ENCODE measurements at places on chromosomes 1 and 21. TPM values are rescaled to one million over a fixed set of nuclear protein-coding genes. Genes with fewer than 3 reads are reported as not detected.

LYPLA2 gene
- 50.4 TPM for total RNA-seq

DNA sequence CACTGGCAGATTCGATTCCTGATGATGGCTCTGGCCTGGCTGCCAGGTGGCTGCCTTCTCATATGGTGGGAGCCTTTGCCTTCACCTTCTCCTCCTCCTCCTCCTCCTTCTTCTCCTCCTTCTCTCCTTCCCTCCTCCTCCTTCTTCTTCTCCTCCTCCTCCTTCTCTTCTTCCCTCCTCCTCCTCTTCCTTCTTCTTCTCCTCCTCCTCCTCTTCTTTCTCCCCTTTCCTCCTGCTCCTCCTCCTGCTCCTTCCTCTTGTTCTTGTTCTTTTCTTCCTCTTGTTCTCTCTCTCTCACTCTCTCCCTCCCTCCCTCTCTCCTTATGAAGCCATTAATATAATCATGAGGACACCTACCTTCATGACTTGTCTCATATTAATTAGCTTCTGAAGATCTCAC is 278.7 kb downstream of the CAMTA1 start:
- DNase-seq = no peak

DNA sequence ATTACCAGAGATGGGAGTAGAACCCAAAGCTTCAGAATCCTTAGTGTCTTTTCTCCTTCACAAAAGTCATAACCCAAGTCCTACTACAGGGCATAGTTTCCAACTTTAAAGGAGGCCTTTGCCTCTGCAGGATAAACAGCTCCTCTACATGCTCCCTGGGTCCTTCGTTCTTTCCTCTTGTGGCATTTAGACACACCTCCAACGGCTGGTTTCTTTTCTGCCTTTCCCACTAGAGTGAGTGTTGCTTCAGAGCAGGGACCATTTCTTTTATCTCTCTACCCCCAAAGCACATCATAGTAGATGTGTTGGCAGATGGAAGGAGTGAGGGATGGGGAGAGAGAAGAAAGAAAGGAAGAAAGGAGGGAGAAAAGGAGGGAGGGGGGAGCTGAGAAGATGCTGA is 144.7 kb upstream of the SPATA6 start:
- no peak for DNase-seq

GRCh38 chr1:210445931-210446330 is 117.2 kb downstream of the HHAT start:
- DNase-seq = no peak

DNA sequence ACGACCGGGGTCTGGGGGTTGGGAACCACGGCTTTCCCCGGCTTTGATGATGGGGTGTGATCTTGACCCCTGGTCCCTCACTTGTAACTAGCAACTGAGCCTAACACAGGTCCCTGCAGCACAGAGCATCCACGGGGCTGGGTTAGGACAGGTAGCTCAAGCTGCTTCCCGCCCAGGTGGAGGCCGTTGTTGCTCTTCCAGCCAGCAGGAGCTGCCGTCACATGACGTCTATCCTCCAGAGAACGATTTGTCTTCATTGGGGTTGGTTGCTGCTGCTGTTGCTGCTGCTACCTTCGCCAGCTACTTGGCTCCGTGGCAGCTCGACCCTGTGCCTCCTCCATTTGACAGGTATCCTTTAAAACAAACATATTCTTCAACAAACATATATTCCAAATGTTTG is 74.3 kb upstream of the ADAR start:
- DNase-seq = no peak

C1orf141 gene
- not detected for total RNA-seq

DNA sequence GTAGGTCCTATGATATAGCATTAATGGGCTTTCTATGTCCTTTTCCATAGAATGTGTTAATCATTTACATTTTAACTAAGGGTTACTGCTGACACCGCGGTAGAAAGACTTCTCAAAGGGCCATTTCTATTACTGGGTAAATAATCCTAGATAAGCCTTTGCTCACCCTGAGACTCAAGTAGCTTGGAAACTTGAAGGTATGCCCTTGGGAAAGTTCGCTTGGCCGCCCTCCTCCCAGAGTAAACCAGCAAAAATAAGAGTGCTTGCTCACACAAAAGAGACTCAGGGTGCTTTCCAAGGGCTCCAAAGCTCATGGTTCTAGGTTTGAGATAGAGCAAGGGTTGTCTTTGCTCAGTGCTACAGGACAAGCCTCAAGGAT is 85.8 kb upstream of the TMPRSS2 start:
- no peak for DNase-seq

GRCh38 chr1:147833231-147833860 is 69.2 kb upstream of the GJA8 start:
- DNase-seq = no peak

GRCh38 chr1:912740-913301 is 10.9 kb upstream of the SAMD11 start:
- no peak for DNase-seq

DNA sequence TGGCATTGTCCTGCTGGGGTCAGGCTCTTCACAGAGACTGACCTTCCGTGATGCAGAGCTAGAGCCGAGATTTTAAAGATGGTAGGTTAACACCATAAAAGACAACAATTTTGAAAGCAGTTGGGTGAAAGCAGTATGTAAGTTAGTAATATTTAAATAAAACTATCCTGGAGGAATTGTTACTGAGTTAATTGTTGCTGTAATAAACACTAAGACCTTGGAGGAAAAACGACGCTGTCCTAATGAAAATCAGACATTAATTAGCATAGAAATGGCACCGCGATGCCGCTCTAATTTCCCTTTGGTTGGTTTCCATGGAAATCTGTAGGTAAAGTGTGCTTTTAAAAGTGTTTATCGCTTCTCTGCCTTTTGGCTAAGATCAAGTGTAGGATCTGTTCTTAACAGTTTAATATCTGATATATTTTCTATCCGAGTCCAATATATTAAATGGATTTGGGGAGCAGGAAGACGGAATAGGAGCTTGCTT is 745 bp upstream of the ANP32E start:
- DNase-seq = no peak

DNA sequence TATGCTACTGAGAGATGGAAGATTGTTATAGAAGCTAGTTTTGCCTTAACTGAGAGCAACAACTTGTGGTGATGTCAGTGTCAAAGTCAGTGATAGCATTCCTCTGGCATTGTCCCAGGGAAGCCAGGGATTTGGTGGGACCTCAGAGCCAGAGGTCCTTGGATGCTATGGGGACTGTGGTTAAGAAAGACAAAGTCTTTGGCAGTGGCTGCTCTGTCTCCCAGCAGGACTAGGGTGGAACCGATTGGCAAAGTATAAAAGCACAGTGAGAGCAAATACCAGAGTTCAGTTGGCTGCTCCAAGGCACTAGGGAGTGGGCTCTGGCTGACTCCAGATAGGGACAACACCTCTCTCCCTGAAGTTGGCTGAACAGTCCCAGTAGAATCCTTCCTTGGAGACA is 104.8 kb downstream of the GDAP2 start:
- no peak for DNase-seq

- no peak for DNase-seq
Measured at GRCh38 chr1:68916221-68916902, 419.5 kb upstream of the DEPDC1 start.

DNA sequence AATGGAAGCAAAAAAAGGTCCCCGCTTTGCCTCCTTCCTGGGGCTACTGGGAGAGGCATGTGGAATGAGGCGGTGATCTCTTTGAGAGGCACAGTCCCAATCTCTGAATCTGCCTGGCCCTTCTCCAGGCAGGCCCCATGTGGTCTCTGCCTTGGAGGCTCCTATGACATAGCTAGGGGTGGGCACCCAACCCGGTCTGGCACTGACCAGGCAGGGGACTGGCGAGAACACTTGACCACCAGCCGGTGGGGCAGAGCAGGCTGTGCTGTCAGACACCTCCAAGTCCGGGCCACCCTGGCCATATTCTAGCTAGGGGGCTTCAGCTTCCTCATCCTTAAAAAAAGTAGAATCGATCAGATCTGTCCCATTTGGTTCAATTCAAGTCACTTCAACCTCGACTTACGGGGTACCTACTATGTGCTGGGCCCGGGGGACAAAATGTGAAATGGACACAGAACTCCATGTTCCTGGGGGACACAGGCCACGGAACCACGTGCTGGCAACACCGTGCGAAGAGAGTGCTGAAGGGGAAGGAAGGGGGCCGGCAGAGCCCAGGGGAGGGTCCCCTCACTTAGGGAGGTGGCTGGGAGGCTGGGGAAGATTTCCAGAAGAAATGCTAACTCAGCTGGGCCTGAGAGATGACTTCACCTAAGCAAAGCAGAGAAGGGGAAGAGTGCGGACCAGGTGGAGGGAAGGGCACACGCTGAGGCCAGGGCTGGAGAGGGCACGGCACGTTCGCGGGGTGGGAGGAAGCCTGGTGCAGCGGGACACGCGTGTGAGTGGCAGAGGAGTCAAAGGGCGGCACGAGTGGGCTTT is 33.3 kb downstream of the HSPG2 start:
- no peak for DNase-seq

Measured in CD4-positive, CD25-positive, alpha-beta regulatory T cell (primary cell).